NCI-H187 (cell line): ENCODE measurements at places on chromosomes 2 and 18.

DNA sequence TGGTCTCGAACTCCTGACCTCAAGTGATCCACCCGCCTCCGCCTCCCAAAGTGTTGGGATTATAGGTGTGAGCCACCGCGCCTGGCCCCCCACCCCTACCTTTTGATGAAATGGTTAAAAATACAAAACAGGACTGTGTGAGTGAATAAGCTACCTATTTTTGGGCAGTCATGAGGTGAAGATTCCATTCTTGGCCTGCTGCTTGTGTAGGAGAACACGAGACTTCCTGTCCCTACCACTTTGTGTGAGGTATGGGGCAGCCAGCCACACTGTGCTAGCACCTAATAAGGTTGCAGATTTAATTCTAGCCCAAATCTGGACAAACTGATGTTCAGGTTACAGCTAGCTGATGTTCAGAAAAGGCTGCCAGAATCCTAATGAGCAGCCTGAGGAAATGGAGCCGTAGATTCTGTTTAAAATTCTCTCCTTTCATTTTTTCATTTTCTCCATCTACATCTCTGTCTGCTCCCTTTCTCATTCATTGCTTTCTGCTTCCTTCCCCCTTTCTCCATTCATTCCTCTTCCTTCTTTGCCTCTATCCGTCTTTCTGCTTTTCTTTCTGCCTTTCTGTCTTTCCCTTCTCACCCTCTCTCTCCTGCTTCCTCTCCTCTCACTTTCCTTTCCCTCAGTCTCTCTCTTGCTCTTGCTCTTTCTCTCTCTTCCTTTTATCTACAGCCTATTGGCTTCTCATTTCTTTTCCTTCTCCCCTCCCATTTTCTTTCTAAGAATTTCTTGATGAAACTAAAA, 4.6 kb upstream of the LTBP1 start:
- no peak for DNase-seq

DNA sequence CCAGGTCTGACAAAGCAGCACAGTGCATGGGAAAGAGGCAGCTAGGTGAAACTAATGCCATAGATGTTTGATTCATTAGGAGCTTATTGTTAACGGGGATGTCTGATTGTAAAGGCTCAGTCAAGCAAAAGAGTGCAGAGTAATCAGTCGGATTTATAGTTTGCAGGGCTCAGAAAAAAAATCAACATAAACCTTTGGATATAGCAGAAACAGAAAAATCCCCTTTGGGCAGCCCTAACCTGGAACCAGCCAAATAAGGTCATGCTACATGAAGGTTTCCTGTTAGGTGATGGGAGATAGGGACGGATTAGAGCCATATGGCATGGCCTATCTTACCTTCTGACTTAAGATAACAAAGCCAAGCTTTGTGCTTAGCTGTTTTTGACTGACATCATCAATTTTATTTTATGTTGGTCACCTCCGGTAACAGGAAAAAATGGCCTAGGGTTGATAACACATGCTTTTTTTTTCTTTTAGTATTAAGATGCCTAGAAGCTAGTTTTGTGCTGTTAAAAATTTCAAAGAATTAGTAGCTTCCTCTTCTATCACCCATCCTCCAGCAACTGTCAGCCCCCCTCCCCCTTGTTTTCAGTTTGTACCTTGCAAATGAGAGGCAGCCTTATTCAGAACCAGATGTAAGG, 60.7 kb upstream of the ZEB2 start:
- DNase-seq = no peak

DNA sequence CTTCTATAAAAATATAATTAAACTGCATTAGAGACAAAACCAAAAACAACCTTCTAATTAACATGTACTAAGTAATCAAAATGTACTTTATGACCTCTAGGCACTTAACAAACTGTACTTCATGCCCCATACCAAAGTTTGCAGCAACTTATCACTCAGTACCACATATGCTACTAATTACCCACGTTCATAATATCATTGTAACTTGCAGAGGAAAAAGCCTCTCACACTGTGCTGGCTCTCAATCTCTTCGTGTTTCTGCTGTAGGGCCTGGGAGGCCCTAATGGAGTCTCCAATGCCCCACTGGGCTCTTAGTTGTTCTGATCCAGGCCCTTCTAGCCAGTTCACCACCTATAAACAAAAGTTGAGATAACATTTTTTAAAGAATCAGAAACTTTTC, 82.1 kb upstream of the CCDC141 start:
- DNase-seq = no peak

- DNase-seq = no peak
Measured at GRCh38 chr2:6808426-6808825, 57.3 kb downstream of the CMPK2 start.

DNA sequence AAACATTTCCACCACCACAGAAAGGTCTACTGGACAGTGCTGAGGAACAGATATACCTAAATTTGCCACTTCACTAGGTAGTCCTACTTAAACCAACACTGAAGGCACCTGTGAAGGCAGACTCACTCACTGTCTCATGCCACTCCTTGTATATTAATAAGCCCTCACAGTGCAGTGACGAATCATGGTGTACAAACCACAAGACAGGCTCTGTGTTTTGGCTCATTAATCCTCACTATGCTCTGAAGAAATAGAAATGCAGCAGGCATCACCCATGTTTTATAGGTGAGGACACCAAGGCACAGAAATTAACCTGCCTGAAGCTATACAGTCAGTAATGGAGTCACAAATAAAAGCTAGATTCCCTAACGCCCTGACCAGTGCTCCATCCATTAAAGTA, 44.3 kb downstream of the BARD1 start:
- DNase-seq = no peak

GRCh38 chr2:179538406-179539123, 273.9 kb upstream of the SESTD1 start:
- no peak for DNase-seq

GRCh38 chr2:29308366-29308765, 193.2 kb downstream of the CLIP4 start:
- no peak for DNase-seq

DNA sequence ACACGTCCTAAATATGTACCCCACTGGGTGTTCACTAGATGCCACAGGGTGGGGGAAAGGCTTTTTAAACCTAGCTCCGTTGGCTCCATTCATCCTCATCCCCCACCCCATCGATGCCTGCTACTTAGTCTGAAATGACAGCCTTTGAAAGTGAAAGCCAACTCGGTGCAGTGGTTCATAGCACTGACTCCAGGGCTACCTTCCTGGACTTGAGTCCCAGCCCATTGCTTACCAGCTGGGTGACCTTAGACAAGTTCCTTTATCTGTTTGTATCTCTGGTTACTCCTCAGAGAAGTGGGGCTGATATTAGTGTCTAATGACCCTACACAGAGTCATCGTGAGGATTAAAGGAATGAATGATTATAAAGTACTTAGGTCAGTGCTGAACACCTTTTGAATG, 24.4 kb downstream of the EHD3 start:
- DNase-seq = no peak

- DNase-seq = no peak
Measured at GRCh38 chr2:79191816-79192215, 32.3 kb upstream of the REG3A start.

DNA sequence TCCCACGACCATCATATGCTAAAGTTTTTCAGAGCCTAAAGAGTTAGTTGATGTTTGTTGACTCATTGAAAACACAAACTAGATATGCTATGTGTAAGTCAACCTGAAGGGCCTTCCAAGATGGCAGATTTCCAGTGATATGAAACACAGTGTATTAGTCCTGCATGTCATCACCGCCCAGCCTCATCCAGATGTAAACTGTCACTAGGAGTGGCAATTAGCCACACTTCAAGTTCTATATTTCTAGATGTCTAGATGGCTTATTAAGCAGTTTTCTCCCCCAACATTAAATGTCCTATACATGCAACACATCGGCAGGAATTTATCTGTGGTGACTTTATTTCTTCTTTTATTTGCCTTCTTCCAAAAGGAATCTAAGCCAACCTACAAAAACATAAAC, 444.1 kb upstream of the SMIM21 start:
- no peak for DNase-seq

DNA sequence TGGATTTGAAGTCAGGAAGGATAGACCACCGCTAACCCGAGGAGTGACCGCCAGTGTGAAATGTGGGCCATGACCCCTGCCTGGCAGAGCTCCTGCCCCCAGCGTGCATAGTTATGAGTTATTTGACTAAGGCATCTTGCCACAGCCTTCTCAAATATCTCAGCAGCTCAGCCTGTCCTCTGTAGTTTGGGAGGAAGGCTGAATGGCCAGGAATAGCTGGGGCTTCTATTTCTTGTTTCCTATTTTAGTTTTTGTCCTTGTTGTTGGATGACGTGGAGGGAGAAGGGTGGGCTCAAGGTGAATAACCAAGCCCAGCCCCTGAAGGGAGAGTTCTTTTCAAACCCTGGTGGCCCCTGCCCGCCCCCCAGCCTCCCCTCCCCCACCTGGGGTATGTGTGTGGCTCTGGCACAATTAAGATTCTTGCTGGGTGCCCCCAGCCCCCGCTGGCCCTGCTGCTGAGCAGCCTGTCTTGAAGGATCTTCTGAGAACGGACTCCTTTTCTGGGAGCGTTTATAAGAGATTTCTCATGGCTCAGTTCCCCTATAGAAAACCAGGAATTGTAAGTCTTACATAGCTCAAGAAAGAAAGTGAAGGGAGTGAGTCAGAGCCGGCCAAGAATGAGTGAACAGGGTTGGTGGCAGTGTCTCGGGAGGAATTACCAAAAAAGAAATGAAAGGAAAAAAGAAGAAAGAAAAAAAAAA, 157.4 kb downstream of the GLI2 start:
- no peak for DNase-seq
